ENCODE measurements at places on chromosomes 5 and 9.

GRCh38 chr9:89940625-89941024 lies 335.8 kb downstream of the GADD45G start:
- no peak for DNase-seq

- no peak for DNase-seq
Measured at GRCh38 chr5:142015781-142016533, 3.1 kb upstream of the GNPDA1 start.

GRCh38 chr9:18485714-18486113 lies 11.8 kb downstream of the ADAMTSL1 start:
- no peak for DNase-seq

- DNase-seq, result no peak
Measured at GRCh38 chr9:99244344-99245260, 22.5 kb downstream of the SEC61B start.

GRCh38 chr9:123929177-123929869 lies 603 bp downstream of the DENND1A start:
- no peak for DNase-seq

GRCh38 chr9:114416906-114417305 lies 29.1 kb upstream of the AKNA start:
- DNase-seq, result no peak

DNA sequence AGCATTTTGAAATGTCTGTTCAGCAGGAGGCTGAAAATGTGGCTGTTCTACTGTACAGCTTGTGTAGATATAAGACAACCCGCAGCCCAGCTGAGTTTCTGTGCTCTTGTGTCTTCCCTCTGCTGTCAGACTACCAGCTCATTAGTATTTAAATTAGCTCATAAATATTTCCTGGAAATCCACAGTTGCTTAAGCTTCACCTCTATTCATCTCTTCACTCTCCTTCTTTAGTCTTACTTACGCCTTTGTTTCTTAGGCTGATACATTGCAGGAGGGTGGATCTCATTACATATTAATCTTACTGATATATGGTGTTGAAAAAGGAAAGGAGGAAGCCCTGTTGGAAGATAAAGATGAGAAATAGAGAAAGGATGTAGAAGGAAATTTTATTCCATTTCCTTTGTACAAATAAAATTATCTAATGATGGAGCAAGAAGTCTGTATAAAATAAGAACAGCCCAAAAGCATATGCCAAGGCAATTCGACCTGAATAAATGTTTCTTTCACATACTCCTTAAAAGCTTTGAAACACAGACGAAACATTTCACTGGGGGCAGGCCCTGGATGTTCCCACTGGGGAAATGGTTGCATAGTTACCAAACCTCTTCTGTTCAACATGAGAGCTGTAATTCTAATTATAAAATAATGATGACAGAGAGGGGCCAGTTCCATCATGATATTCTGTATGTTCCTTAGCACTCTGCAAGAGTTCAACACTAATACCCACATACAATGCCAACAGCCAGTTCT lies 111.8 kb upstream of the APC start:
- DNase-seq, result no peak

- DNase-seq, result no peak
Measured at GRCh38 chr9:8660383-8660782, 860.8 kb upstream of the DMAC1 start.

DNA sequence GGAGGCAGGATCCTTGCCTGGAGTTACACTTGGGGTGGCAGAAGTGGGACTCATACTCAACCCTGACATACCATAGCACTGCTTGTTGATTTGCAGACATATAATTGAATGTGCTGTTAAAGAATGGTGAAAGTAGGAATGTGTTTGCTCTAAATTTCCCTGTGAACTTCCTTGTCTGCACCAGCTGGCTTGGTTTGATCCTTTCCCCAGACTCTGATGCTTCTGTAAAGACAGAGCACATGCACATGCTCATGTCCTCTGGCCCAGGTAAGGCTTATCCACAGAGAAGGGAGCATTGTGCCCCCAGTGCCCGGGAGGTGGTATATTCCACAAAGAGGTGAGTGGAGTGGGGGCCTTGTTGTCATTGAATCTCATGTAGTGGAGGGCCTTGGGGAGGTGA lies 138.0 kb upstream of the STC2 start:
- DNase-seq, result no peak

GRCh38 chr9:124122813-124123462 lies 111.4 kb downstream of the LHX2 start:
- no peak for DNase-seq

DNA sequence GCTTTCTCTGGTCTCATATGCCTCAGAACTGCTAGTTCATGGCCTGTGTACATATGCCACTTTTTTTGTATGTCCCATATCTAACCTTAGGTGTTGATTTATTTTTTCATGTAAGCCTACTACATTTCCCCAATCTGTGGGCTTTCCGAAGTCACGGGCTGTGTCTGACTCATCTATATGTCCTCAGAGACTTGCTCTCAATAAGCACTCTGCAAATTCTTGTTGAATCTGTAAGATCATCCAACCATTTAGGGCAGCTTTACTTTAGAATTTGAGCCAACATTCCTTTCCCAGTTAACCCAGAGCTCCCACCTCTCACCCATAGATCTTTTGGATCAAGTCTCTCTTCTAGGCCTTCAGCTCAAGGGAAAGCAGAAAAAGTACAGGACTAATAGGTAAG lies 263.4 kb downstream of the SEC61B start:
- DNase-seq, result no peak

GRCh38 chr5:177382423-177383029 lies 1.7 kb upstream of the SLC34A1 start:
- DNase-seq, result no peak

DNA sequence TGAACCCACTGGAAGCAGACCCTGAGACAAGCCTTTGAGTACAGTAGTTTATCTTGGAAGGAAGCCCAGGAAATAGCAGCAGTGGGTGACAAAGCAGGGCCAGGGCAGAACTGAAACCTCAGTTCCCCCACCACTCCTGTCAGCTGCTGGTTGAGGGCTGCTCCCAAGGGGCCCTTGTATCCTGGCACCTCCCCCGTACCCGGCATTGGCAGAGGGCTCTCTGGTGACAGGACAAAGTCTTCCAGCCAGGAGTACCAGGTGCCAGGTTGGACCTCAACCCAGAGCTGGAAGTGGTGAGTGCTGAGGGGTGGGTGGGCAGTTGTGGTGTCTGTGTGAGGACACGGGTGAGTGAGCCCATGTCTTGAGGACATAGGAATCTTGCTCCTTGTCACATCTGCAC lies 123.3 kb downstream of the PHF2 start:
- no peak for DNase-seq

- no peak for DNase-seq
Measured at GRCh38 chr9:114677418-114677817, 4.6 kb downstream of the TEX48 start.

- no peak for DNase-seq
Measured at GRCh38 chr5:54295651-54296276, 14.6 kb downstream of the ARL15 start.

- no peak for DNase-seq
Measured at GRCh38 chr5:134504629-134505300, 20.7 kb upstream of the JADE2 start.

GRCh38 chr5:41118177-41118576 lies 47.0 kb upstream of the MROH2B start:
- DNase-seq, result no peak

GRCh38 chr5:169576181-169576598 lies 7.4 kb upstream of the SPDL1 start:
- no peak for DNase-seq

- DNase-seq, result no peak
Measured at GRCh38 chr5:139680368-139681111, 32.4 kb downstream of the CXXC5 start.

GRCh38 chr9:137241490-137242268 lies 592 bp downstream of the TUBB4B start:
- no peak for DNase-seq

DNA sequence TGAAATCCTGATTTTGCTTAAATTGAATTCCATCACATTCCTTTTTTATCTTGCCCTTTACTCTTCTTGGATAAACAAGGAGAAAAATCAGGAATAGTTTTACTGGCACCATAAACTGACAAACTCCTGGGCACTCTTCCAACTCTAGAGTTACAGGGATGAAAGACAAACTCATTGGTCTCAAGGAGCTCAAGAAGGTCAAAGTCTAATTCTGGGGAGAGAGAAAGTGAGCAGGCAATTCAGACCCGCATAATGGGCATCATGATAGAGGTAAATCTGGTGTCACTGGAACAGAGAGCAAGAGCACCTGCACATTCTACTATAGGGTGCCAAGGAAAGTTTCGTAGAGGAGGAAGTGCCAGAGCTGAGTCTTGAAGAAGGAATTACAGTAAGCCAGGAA lies 64.8 kb downstream of the GRIN3A start:
- no peak for DNase-seq

DNA sequence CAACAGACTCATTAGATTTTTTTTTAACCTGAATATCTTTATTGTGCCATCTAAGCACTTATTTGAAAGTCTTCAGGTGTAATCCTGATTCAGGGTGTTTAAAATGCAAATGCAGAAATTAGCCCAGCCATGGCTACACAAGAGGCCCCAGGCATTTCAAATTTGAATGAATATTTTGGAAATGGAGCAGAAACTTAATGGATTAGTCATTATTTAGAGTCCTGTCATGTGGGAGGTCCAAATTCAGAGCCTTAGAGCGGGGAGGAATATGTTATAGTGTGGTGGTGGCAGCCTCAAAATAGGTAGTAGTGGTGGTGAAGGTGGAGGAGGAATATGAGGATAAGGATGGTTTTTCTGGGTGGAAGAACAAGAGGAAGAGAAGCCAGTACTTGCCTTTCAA lies 567.0 kb downstream of the RAB3C start:
- no peak for DNase-seq

DNA sequence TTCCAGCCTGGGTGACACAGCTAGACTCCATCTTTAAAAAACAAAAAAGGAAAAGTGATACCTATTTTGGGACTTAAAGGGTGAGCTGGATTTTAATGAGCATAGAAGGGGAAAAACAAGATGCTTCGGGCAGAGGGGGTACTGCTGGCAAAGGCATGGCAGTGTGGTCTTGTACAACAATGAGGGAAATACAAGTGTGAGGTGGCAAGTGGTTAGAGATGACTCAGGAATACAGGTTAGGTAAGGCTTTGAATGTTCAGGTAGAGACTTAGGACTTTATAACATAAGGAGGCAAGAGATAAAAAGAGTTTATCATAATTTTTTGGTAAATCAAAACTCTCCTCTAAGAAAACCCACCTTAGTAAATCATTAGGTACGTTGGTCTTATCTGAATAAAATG lies 132.9 kb downstream of the FBN2 start:
- DNase-seq, result no peak

GRCh38 chr5:36202521-36202961 lies 39.2 kb downstream of the NADK2 start:
- DNase-seq, result no peak

- DNase-seq, result no peak
Measured at GRCh38 chr5:143657647-143658285, 154.2 kb upstream of the HMHB1 start.

- DNase-seq, result no peak
Measured at GRCh38 chr9:27145143-27145542, 36.1 kb downstream of the TEK start.

DNA sequence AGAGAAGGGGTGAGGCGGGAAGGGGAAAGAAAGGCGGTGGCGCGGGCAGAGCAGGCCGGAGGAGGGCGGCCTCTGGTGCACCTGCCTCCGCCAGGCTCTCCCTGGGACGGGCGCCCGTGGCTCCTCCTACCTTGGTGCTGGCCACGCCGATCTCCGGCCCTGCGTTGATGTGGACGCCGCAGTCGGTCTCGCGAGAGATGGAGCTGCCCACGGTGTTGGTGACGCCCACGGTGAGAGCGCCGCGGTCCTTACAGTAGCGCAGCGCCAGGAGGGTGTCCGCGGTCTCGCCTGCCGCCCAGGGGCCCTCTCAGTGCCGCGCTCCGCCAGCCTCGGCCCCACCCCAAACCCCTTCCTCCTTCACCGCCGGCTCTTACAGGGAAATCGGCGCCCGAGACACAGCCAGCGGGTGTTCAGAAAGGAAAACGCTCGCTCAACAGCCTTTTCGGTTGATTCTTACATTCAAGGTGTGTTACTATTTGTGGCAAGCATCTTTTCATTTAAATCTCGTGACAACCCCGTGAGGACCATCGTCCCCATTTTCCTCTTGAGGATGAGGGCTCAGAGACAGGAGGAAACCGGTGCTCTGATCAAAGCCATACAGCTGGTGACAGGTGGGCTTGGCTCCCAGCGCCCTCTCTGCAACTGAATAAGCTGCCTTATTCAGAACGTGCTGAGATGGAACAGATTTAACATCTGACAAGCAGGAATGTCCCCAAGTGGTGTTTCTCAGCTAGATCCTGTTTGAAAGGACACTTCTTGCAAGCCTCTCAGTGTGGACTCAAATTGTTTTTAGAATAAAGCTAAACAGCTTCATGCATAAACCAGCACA lies 22.0 kb upstream of the MAPK9 start:
- no peak for DNase-seq

DNA sequence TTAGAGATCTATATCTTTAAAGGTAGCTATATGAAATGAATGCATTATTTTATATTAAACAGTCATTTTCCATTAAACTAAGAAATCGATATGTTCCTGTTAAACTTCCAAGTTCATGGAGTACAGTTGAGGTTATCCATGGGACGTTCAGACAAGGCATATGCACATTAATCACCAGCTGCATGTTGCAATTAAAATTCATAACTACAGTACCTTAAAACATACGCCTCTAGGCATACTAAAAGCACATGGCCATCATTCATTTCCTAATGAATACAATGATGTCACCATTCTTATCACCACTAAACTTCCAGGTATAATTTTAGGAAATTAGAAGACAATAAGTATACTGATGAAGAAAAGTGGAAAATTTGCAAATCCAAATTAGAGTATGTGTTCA lies 174.3 kb downstream of the CDH12 start:
- no peak for DNase-seq

DNA sequence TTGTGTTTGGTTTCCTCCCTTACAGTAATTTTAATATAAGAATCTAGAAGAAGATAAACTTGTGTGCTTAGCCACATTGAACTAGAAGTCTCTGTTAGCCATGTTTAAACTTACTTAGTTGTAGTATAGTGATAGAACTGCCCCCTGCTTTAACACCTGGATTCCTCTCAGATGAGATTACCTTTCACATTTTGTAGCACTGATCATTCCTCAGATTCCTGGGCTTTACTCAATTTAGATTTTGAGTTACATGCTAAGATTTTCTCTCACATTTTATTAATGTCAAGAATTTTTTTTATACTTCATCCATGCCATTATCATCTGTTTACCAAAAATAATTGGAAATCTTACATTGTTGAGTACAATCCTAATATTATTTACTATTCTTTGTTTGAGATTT lies 70.5 kb downstream of the GPBP1 start:
- no peak for DNase-seq

- DNase-seq, result no peak
Measured at GRCh38 chr5:33892620-33893137, 889 bp upstream of the ADAMTS12 start.
